ENCODE measurements at places on chromosomes 1 and 21.

GRCh38 chr1:168824418-168825065 lies 95.5 kb upstream of the DPT start:
- DNase-seq: no peak

GRCh38 chr1:83901547-83902155 lies 97.3 kb downstream of the TTLL7 start:
- DNase-seq: no peak

DNA sequence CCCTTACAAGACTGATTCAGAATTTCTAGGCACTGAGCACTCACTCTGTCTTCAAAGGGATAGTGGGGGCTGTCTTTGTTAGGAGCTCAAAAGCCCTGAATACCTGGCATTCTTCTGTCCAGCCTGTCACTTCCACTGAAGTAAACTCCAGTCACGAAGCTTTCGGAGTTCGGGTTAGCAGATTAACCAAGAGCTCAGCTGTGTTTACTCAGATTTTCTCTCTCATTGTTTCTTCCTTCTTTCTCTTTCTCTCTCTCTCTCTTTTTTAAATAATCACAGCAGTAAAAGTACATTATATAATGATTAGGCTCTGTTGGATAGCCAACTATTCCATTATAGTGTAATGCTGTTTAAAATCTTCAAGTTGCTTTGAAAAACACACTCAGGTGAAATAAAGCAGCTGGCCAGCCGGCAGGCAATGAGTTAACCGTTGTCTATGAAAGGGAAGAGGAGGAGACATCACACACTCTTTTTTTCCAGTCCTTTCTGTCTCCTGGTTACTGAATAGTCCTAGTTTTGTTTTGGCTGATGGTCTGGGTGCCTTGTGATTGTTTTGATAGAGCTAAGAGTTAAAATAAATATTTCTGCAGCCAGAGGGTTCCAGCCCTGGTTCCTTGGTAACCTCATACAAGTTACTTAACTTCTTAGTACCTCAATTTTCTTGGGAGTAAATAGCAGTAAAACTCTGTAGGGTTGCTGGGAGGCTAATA lies 89.8 kb downstream of the ADSS2 start:
- DNase-seq: no peak

DNA sequence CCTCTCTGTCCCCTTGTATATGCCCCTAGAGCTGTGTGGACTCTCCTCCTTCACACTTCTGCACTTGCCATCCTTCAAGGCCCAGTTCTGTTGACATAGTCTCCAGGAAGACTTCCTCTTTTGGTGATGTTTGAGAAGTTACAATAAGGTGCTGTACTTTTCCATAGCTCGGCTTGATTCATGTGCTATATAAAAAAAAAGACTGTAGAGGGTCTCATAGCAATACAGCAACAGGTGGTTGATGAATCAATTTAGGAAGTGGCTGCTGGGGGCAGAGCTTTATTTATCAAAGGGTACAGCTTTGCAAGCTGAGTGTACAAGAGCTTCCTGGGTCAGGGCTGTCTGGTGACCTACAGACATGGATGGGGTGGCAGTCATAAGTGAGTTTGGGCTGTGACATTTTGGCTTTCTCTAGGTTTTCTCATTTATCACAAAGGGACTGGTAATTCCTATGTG lies 102.7 kb downstream of the RUNX1 start:
- DNase-seq: no peak

DNA sequence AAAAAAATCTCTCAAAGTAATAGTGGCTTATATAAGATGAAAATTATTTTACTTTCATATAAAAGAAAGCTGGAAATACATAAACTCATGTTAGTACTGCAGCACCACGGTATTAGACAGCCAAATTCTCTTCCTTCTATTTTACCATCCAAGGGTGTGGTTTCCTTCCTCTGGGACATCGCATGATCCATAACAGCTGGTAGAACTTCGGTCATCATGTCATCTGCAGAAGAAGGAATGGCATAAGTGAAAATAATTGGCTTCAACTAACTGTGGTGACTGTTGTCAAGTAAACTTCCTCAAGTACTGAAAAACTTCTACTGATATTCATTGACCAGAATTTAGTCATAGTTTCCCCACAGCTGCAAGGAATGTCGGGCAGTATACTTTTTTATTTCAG lies 28.3 kb upstream of the IFI44L start:
- DNase-seq: no peak

DNA sequence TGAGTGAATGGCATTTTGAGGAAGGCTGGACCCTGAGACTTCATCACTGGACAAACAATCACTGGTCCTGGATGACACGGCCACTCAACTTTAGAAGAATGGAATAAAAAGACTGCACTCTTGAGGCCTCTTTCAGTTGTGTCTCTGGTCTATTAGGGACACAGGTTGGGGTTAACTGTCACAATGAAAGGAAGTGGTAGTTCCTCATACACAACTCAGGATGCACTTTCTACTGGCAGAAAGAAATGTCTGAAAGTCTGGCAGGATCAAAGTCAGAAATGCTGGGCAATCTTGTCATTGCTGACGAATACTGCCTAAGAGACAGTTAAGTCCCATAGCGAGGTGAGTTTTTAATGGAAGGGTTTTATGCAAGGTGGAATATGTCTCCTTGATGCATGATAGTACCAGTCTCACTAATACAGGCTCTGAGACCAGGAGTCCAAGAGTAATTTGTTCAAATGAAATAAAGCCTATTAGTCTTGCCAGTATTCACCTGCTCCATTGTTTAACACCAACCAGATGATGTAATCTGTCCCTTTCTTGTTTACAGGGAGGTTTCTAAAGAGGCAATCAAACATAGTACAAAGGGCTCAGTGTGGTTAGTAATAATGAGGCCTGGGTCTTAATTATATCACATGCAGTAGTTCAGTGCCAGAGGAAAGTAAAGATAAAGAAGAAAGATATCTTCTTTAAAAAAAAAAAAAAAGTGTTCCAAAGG lies 11.2 kb upstream of the RRP15 start:
- DNase-seq: no peak

- peak; percentile 20 for DNase-seq
Observed at GRCh38 chr1:19688041-19688842, 23.6 kb downstream of the HTR6 start.

- no peak for DNase-seq
Observed at GRCh38 chr1:24119859-24120756, 8.2 kb upstream of the MYOM3 start.

DNA sequence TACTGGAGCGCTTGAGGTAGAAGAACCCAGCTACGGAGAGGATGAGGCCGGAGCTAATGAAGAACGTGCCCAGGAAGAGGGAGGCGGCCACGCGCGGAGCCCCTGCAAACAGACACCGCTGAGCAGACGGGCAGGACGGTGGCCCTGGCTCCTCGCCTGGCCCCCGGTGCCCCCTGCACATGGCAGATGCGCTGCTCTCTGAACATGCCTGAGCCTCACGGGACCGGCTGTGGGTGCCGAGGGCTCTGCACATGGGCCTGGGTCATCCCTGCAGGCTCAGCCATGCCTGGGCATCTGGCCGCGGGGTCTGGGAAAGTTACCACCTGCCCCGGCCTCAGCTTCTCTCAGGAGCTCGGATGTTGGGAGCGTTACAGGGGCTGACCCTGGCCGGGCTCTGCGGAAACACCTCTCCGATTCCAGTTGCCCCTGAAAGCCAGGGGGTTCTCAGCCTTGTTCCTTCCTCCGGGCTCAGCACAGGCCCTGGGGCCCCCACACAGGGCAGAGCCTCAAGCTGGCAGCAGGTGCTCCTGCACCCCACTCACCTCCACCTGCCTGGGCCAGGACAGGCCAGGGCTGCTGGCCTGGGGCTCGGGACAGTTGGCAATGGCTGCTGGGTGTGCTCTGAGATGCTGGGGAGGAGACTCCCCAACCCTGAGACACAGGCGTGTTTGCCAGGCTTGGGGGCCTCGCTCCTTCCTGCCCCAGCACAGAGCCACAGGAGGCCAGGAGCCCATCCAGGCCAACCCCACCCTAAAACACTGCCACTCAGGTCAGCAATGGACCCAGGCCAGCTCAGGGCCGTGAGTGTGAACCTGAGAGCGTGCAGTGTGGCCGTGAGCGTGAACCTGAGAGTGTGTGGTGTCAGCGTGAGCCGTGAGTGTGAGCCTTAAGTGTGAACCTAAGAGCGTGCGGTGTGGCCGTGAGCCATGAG lies 12.1 kb upstream of the RNF223 start:
- no peak for DNase-seq

- no peak for DNase-seq
Observed at GRCh38 chr1:43452789-43453441, 816 bp downstream of the HYI start.

- no peak for DNase-seq
Observed at GRCh38 chr1:202029171-202029665, 18.8 kb downstream of the ELF3 start.

DNA sequence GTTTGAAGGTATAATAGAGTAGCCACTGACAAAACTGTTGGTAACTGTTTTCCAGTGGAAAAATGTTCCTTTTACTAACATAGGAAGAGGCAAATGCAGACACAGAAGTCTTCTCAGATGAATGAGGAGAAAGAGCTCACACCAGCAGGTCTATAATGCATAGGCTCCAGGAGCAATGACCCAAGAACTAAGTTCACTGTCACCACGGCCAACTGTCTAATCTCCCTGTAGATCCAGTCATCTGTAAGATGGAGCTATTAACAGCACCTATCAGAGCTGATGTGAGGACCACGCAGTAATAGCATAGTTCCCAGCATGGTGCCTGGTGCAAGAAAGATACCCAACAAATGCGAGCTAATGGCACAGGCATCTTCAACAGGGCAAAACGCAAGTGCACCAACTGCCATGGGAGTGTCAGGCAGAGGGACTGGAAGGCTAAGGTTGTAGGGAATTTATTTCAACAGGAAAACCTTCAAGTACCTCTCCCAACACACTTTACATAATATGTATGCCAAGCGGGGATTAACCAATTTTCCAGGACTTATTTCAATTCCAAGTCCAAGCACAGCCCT lies 12.9 kb downstream of the GNB1 start:
- no peak for DNase-seq

GRCh38 chr1:63730211-63730610 lies 43.6 kb upstream of the ROR1 start:
- no peak for DNase-seq

DNA sequence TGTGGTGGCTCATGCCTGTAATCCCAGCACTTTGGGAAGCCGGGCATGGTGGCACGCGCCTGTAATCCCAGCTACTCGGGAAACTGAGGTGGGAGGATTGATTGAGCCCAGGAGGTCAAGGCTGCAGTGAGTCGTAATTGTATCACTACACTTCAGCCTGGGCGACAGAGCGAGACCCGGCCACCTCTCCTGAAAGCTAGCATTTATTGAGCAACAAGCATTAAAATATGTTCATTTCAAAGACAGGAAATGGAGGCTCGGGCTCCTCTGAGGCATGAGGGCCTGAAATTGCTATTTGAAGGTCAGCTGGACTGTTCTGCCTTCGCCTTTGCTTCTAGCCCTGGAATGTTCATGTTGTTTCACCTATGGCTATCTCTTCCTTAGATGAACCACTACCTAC lies 34.5 kb downstream of the SPATA21 start:
- no peak for DNase-seq

- DNase-seq: no peak
Observed at GRCh38 chr1:150257624-150258585, at the start of gene CA14. Gene CA14, plus strand, starts transcription at chr1:150257774. Its CDS starts 355 bp downstream, at chr1:150258129.

DNA sequence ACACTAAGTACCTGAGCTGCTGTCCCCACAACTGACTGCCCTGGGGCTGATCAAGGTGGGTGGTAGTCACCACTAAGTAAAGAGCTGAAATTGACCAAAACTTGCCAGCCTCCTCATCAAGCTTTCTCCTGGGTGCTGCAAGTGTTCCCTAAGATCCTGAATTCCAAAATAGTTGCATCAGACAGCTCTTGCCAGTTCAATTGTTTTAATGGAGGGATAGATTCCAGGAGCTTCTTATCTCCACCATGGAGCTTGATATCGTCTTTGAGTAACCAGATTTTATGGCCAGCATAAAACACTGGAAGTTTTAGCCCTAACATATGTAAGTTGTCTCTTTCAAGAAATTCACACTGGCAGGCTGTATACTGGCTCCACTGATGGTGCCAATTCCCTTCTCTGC lies 90.3 kb downstream of the NID1 start:
- DNase-seq: no peak

DNA sequence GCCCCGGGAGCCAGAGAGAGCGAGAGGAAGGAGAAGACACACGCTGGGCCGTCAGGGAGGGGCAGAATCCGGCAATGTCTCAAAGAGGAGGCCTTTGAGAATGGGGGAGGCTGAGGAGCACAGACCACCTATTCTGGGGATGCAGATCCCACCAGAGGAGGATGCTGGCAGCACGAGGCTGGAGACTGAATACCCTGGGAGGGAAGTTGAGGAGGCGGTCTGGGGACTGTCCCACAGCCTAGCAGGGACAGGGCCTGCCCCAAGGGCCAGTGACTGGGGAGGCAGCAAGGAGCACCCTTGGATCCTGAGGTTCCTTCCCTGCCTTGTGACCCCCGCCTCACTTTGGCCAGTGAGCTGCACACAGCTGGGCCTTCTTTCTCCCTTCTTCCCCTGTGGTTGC lies 49.2 kb downstream of the SLC37A1 start:
- no peak for DNase-seq

GRCh38 chr1:41880261-41880660 lies 38.5 kb downstream of the HIVEP3 start:
- no peak for DNase-seq

DNA sequence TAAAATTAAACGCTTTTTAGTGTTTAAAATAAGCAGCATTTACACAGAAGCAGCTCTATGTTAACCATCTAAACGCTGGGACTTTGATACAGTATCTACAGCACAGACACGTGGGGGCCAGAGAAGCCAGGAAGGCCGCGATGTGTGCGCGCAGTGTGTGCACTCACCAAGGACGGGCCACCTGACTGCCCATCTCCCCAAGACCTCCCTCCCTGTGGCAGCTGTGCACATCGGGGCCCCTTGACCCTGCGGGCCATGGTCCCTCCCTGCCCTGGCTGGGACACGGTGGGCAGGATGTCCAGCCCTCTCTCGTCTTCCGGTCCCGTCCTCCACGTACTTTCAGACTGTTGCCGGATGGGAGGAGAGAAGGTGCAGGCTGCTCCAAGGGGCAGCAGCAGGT lies 4.2 kb downstream of the TAS1R3 start:
- DNase-seq: no peak

- no peak for DNase-seq
Observed at GRCh38 chr1:17270891-17271765, 22.2 kb downstream of the PADI3 start.

DNA sequence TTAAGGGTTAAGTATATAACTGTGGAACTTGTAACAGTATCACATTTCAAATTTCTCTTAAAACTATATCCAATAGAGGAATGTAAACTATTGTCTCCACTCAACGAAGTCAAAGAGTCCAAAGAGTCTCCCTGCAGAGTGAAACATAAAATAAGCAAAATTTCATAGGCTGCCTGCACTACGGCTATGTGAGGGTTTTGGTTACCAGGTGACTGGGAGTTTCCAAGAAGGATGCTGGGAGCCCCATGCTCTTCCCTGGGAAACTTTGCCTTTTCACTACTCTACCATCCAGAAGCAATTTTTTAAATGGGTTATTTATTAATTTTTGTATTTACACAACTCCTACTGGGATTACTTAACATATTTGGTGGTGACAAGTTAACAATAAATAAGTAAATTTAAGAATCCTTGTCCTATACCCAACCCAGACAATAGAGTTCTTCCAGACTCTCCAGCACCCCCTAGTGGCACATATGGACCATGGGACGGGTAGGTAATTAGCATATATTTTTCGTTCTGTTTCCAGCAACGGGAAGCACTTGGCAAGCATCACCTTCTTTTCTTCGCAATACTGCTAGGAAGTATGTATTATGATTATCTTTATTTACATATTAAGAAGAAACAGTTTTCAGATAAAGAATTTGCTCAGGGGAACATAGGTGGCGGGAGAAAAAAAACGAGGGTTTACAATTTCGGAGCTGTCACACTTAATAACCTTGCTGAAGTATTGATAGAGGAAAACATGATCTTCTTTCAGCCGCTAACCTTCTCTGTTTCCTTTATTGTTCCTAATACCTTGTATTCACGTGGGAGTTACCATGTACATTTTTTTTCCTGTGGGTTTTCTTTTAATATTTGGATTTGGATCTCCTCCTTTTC lies 3.5 kb downstream of the FMO2 start:
- no peak for DNase-seq
